Inflammatory macrophage (primary cell): ENCODE measurements at places on chromosomes 2 and 18.

DNA sequence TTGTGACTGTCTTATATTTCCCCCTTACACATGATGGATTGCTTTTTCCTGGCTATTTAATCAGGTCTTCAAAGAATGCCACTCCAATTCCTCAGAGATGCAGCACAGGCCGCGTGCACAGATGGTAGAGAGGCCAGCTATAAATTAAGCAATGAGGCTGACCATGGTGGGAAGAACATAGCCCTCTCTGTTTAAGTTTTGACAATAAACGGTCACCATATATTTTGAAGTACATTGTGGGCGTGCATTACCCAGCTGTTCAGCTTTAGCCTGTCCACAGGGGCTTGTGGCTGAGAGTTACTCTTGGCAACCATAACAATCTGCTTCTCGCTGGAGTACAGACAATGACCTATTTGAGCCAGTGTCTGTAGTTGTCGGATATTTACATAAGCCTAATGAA is 730.8 kb downstream of the DCC start:
- DNase-seq = no peak

GRCh38 chr2:151525821-151526373 is 116.2 kb downstream of the RIF1 start:
- DNase-seq = no peak

DNA sequence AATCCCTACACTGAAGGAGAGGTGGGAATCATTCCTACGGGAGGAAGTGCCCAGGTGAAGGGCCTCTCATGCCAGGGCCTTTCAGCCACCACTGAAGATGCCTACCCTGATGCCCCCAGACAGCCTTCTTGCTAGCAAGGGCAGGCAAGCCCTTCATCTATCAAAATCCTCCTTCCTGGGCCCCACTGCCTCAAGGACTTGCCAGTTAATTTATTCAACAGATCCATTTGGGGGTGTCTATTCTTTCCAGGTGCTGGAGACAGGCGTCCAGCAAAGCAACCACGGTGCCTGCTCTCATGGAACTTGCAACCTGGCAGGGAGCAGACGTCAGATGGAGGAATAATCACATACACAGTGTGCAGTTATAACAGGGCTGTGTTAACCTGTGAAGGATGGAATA is 95.5 kb downstream of the GYPC start:
- no peak for DNase-seq

GRCh38 chr2:224657349-224657748 is 58.8 kb downstream of the CCDC195 start:
- DNase-seq = no peak

DNA sequence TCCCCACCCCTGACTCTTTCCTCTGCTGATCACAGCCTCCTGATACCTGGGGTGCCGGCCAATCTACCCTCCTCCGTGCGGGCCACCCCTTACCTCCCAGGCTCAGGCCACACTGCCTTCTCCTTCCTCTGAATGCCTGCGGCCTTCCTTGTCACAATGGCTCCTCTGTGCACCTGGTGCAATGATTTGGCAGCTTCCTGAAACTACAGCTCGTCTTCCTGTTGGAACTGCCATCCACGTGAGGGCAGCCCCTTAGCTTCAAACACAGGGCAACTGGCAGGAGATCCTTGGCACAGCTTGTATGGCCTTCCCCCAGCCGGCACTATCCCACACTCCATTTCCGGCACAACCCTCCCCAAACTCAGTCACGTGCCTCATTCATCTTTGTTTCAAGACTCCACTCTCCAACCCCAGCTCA is 69.0 kb downstream of the STPG4 start:
- no peak for DNase-seq

GRCh38 chr18:43887491-43887890 is 610.2 kb upstream of the SYT4 start:
- DNase-seq = no peak

- no peak for DNase-seq
Measured at GRCh38 chr2:68040078-68040477, 22.7 kb downstream of the C1D start.

GRCh38 chr18:32881009-32881408 is 108.2 kb upstream of the KLHL14 start:
- no peak for DNase-seq

DNA sequence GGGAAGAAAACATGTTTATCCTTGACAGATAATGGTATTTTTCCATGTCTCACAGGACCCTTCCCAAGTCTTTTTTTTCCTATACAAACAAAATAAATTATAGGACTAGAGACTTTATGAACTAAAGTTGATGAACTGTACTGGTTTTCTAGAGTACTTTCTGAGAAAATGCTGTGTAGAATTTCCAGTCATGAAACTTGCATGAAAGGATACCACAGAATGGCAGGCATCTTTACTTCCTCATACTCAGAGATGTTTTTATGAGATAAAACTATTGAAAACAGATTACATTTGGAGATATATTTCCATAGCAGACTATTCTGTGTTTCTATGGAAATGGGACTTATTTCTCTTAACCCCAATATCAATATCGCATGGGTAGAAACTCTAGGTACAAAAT is 403.5 kb downstream of the PARD3B start:
- DNase-seq = no peak

GRCh38 chr18:71079606-71080005 is 790.8 kb downstream of the SOCS6 start:
- no peak for DNase-seq

GRCh38 chr2:854460-854859 is 96.2 kb upstream of the SNTG2 start:
- DNase-seq = no peak

GRCh38 chr18:13378150-13378549 is 159.6 kb downstream of the LDLRAD4 start:
- DNase-seq = no peak

DNA sequence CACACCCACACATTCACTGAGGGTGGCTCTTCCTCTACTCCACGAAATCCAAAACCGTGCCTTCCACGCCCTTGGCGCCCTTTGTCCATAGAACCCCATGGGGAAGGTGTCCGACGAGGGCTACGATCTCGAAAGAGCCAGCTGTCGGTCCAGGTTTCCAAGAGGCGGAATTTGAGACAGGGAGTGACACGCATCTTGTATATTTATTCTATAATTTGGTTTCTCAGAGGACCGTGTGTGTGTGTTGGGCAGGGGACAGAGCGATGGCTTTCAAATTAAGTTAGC is 726 bp downstream of the C2orf69 start:
- peak; percentile 79 for DNase-seq

- DNase-seq = peak; percentile 23
Measured at GRCh38 chr2:165815299-165816141, 21.5 kb upstream of the GALNT3 start.

DNA sequence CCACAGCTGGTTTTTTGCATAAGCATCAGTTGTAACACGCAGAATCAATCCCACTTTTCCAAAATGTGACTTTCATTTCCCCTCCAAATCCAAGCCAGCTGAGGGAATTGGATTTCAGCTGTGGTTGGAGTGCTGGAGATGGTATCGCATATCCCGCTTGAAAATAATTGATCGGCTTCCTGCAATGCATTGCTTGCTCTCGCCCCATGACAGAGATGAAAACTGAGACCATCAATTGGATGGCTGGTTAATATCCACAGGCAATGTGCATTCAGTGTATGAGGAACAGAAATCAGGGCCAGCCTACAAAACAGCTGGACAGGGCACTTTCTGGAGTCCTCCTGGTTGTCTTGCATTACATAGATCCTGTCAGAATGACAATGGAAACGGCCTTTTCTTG is 135.3 kb downstream of the MAIP1 start:
- no peak for DNase-seq

DNA sequence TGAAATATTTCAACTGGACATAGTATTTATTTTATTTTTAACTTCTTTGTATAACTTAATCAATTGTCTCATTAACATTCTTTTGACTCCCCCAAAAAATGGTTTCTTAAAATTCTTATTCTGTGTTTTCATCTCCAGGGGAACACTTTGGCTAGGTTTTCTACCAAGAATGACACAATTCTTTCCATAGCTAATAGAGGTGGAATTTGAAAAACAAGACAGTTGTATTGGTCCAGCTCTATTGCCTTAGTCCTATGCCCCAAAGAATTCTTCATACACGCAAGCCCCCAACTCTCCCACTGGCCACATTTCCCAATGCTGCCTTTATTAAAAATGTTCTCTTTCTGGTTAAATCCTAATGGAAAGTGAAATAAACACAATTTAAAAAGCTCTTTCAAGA is 104.7 kb upstream of the PKDCC start:
- DNase-seq = no peak

DNA sequence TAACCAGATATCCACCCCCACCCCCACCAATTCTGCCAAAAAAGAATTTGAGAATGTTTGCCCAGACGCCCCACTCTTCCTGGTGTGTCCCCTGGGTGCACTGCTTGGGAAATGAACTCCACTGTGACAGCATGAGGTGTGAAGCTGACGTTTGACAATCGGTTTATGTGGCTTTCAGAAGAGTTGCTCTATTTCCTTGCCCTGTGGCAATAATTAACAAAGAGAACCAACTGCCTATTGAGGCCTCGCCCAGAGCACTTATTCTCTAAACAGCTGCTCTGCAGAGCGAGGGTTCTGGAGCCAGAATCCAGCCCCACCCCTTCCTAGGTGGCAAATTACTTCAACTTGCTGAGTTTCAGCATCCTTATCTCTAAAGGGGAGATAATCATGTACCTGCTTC is 115.8 kb upstream of the SIX3 start:
- no peak for DNase-seq

DNA sequence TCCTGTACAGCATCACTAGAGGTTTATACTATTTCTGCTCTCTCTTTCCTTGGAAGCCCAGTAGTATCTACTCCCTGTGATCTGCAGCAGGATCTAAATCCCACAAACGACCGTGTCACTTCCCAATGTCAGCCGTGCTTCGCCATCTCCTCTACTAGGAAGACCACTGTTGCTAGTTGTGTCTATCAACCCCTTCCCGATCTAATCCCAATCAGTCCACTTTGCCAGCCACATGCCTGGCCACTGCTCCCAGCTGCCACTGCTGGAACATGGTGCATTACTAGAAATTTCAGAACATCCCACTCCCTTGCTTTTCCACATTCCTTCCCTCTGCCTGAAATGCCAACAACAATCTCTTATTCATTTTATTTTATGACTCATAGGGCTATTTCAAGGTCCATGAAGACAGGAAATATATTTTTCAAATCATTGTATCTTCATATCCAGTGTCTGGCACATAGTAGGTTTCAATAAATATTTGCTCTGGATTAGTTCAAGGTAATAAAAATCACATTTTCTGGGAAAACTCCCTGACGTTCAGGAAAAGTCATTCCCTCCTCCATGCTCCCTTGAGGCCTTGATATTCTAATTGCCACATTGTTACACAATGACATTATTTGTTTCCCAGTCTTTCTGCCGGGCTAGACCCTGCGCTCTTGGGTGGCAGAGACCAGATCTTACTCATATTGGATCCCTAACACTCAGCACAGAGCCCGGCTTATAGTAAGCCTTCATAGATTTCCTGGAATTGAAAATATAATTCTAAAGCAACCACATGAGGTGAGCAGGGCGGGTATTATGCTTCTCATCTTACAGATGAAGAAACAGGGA is 2.1 kb upstream of the TRIB2 start:
- DNase-seq = no peak

- no peak for DNase-seq
Measured at GRCh38 chr2:180990337-180990736, 9.9 kb downstream of the UBE2E3 start.

DNA sequence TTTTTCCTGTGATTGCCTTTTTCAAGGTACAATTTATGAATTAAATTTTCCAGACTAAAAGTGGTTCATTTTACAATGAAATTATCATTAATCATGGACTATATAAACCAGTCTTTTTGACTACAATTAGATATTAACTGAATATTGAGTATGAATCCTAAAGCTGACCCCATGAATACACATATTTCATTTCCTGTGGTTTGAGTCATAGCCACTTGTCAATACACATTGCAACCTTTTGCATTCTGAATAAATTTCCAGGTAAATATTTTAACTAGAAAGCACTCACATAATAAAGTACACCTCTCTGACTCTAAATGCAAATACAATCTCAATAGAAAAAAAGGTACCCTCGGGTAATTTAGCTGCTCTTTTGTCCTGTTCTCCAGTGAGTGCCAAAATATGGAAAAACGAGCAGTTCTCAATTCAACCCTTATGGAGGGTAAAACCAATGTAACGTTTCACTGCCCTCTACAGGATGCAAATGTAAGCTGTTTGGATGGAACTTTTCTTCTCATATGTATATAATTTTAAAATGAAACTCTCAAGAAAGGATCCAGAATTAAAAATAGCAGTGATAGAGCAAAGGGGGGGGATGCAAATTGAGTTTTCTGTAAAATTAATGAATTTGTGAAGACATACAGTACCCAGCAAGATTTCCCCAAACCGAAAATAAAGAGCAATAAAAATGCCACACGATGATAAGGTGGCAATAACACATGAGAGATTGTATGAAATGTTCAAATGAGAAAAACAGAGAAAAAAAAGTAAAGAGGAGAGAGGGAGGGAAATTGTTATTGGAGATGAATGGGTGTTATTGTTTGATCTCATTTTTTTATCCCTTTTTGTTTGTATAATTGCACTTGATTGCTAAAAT is 1795.7 kb upstream of the PIK3C3 start:
- DNase-seq = no peak

GRCh38 chr18:34370704-34371395 is 146.1 kb upstream of the NOL4 start:
- DNase-seq = no peak

- DNase-seq = no peak
Measured at GRCh38 chr2:187165936-187166610, 282.0 kb downstream of the CALCRL start.

DNA sequence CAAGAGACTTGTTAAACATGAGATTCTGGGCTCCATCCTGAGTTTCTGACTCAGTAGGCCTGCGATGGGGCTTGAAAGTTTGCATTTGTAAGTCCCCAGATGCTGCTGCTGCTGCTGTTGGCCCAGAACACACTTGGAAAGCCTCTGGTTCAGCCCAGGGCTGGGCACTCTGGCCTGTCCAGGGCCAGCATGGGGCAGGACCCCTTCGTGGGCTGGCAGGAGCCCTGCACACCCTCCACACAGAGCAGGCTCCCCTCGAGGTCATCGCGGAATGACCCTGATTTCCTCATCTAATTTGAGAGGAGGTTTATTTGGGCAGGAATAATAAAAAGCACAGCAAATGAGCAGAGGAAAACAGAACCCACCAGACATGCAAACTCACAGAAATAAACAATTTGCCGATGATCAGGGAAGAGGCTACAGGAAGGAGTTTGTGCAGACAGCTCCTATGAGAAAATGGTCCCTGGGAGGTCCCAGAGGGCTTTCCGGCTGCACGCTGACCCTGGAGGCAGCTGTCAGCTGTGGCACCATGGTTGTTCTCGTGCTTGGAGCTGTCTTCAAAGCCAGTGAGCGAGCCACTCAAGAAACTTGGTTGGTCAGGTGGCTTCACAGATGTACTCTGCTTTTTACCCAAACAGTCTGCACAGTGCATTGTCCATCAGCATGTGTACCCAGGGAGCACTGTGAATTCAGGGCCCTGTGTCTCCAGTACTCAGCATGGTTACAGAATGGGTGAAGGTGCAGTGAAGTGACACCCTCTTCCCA is 119.3 kb downstream of the GLI2 start:
- DNase-seq = no peak

DNA sequence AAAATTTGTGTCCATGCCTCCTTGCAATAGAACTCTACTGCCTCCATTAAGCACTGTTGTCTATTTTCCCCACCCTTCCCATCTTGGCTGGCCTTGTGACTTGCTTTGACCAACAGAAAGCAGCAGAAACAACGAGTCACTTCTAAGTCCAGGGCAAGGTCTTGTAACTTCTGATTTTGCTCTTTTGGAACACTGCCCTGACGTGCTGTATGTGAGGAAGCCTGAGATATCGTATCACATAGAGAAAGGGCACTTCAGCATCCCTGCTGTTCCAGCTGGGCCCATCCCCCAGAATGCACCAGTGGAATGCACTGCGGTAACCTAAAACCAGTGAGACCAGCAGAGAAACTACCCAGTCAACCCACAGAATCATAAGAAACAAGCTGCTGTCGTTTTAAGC is 28.1 kb downstream of the NCKAP1 start:
- no peak for DNase-seq
